ENCODE measurements at places on chromosomes 12 and 14.

DNA sequence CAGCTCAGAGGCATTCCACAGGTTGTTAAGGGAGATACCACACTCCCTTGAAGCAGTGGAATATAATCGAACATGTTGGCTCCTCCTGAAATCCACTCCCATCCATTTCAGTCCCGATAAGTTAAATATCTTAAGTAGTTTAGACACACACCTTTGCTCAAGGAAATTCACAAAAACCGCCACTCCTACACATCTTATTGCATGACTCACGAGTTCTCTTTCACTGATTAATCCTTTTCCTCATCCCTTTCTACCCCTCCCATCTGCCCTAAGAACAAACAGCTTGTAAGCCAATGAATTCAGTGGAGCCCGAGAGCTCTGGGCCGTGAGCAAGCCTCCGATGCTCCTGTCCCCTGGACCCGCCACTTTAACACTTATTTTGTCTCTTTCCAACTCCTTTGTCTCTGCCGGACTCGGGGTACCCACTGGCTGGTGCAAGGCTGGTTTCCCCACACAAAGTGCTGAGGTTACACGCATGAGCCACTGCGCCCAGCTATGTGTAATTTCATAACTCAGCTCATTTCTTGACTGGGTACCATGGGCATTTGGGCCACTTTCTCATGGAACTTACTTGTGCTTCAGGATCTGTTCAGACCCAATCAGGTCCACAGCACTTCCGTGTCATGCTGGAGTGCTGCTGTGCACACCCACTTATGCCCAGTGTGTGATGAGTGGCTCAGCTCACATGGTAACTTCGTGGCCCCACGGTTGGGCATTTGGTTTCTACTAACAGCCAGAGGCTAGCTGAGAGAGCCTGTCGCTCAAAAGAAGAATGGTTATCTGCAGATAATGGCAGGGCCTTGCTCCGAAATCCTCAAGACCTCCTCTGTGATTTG lies 171.8 kb upstream of the ALG10B start:
- no peak overlapping the region for H3K27ac ChIP-seq
- DNase-seq = no peak
- H3K27me3 ChIP-seq = no peaks in the 10 kb centered on the region

DNA sequence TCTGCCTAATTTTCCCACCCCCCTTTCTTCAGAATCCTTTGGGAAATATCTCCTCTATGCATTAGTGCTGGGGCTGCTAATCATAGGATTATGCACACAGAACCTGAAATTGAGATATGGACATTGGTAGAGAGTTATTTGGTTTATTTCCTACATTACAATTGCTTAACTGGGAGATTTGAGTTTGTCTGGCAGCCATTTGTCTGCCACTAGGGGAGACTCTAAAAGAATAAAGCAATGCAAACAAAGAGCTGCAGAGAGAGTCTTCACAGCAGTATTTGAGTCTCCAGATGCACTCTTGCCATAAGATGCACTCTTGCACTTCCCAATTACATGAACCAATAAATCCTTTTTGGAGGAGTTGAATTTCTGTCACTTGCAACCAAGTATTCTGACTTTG lies 12.0 kb upstream of the PCNX4 start:
- no peak overlapping the region for H3K4me3 ChIP-seq
- no peak overlapping the region for H3K27ac ChIP-seq
- H3K4me1 ChIP-seq = no peaks in the 10 kb centered on the region
- H3K27me3 ChIP-seq = no peaks in the 10 kb centered on the region
- peaks cover 4% of the 10 kb centered on the region for H3K36me3 ChIP-seq

DNA sequence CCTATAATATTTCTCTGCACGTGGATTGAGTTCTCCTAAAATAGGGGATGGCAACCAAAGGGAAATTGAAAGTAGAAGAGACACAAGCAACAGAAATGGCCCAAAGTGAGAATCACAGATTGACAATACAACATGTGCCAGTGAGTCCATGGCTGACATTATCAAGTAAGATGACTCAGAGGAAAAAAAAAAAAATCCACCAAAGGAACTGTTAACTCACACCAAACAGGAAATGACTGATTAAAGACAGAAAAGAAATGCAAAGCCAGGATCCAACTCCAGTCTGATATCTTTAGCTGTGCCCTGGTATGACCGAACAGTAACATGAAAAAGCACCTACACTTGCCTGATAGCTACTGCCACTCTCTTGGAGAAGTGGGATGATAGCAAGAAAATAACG lies 485.0 kb downstream of the PRKD1 start:
- no peaks in the 10 kb centered on the region for H3K27me3 ChIP-seq
- H3K36me3 ChIP-seq = no peaks in the 10 kb centered on the region
- no peak overlapping the region for H3K27ac ChIP-seq
- DNase-seq = no peak
- H3K4me3 ChIP-seq = no peak overlapping the region
- H3K4me1 ChIP-seq = no peaks in the 10 kb centered on the region

- DNase-seq = no peak
- H3K4me3 ChIP-seq = peak overlapping the region; percentile 37
- H3K36me3 ChIP-seq = no peaks in the 10 kb centered on the region
- H3K27ac ChIP-seq = no peak overlapping the region
- no peaks in the 10 kb centered on the region for H3K4me1 ChIP-seq
- no peaks in the 10 kb centered on the region for H3K27me3 ChIP-seq
Observed at GRCh38 chr12:78035901-78036606, 205.4 kb downstream of the NAV3 start.

DNA sequence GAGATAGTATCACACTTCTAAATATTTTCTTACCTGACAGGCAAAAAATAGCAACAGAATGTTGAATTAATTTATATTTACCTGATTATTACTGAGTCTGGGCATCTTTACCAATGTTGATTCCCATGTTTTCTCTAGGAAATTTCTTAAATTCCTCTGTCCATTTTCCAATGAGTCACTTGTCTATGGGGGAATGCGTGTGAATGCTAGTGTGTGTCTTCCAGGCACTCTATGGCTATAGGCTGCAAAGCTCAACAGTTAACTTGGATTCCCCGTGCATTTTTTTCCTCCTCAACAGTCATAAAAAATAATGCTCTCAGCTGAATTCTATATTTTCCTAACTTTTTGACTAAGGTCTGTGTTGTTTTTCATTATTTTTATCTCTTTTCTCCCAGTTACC lies 1385.8 kb upstream of the FLRT2 start:
- no peaks in the 10 kb centered on the region for H3K27me3 ChIP-seq
- H3K36me3 ChIP-seq = no peaks in the 10 kb centered on the region
- no peak overlapping the region for H3K4me3 ChIP-seq
- H3K27ac ChIP-seq = no peak overlapping the region

DNA sequence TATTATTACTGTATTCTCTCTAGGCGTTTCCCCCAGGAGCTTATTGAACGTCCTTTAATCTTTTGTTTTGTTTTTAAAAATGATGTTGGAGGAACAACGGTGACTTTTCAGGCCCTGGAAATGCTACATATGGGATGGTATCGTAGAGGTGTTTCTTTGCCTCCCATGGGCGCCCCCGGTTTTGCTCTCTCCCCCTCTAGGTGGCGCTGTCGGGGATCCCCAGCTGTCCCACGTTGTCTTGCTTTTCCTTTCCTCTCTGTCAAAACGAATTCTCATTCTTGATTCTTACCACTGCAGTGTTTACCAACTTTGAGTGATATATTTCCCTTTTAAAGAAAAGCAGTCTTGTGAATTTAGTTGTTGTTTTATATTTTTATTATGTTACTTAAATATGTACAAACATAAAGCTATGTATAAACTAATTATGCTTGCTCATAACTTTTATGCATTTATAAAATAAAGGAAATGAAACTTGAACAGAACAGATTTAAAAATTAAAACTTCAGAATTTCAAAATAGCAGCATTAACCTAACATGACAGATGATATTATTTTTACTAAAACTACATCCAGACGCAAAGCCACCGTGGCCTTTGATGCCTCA lies 171.9 kb downstream of the RGS6 start:
- no peaks in the 10 kb centered on the region for H3K36me3 ChIP-seq
- H3K4me3 ChIP-seq = no peak overlapping the region
- peaks cover 10% of the 10 kb centered on the region for H3K4me1 ChIP-seq

- H3K36me3 ChIP-seq = no peaks in the 10 kb centered on the region
- H3K27me3 ChIP-seq = no peaks in the 10 kb centered on the region
- no peak overlapping the region for H3K27ac ChIP-seq
- H3K4me1 ChIP-seq = peaks cover 16% of the 10 kb centered on the region
- DNase-seq = no peak
Observed at GRCh38 chr12:53195516-53196420, 11.3 kb downstream of the ITGB7 start.

GRCh38 chr14:71452539-71452938 lies 479.7 kb upstream of the RGS6 start:
- DNase-seq = no peak
- no peak overlapping the region for H3K4me3 ChIP-seq
- H3K36me3 ChIP-seq = no peaks in the 10 kb centered on the region
- no peaks in the 10 kb centered on the region for H3K27me3 ChIP-seq
- no peak overlapping the region for H3K27ac ChIP-seq

DNA sequence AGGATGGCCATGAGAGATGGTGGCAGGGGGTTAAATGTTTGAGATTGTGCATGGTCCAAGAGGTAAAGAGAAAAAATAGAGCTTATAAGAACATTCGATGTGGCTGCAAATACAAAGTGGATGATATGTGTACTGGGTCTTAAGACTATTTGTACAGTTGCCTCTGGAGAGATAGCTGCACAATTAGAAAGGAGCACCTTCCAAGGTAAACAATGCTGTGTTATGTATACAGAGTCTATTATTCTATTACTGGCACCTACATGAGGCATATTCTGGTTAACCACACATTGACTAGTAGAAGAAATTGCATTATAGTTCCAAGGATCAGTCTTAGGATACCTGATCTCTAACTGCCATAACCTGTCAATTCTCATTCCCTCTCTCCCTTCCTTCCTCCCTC lies 238.0 kb upstream of the FOXN3 start:
- H3K27ac ChIP-seq = no peak overlapping the region
- no peaks in the 10 kb centered on the region for H3K27me3 ChIP-seq
- H3K4me3 ChIP-seq = no peak overlapping the region

GRCh38 chr14:69687606-69688298 lies 76.4 kb downstream of the SUSD6 start:
- H3K36me3 ChIP-seq = no peaks in the 10 kb centered on the region
- no peak overlapping the region for H3K4me3 ChIP-seq
- H3K4me1 ChIP-seq = peaks cover 98% of the 10 kb centered on the region
- no peak for DNase-seq
- H3K27ac ChIP-seq = no peak overlapping the region
- H3K27me3 ChIP-seq = no peaks in the 10 kb centered on the region

DNA sequence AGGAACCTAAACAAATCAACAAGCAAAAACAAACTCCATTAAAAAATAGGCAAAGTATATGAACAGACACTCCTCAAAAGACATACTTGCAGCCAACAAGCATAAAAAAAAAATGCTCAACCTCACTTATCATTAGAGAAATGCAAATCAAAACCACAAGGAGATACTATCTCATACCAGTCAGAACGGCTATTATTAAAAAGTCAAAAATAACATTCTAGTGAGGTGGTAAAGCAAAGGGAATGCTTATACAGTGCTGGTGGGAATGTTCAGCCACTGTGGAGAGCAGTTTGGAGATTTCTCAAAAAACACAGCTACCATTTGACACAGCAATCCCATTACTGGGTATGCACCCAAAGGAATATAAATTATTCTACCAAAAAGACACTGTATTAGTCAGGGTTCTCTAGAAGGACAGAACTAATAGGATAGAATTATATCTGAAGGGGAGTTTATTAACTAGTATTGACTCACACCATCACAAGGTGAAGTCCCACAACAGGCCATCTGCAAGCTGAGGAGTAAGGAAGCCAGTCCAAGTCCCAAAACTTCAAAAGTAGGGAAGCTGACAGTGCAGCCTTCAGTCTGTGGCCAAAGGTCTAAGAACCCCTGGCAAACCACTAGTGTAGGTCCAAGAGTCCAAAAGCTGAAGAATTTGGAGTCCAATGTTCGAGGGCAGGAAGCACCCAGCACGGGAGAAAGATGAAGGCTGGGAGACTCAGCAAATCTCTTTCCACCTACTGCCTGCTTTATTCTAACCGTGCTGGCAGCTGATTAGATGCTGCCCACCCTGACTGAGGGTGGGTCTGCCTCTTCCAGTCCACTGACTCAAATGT lies 101.6 kb upstream of the KRAS start:
- no peak for DNase-seq
- no peaks in the 10 kb centered on the region for H3K4me1 ChIP-seq
